ENCODE measurements at places on chromosomes 2 and 18.

DNA sequence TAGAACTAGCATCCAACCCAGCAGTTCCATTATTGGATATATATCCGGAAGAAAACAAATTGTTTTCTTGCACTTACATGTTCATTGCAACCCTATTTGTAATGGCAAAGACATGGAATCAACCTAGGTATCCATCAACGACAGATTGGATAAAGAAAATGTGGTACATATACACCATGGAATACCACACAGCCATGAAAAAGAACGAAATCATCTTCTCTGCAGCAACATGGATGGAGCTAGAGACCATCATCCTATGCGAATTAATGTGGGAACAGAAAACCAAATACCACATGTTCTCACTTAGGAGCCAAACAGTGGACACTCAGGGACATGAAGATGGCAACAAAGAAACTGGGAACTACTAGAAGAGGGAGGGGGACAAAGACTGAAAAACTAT lies 352.7 kb downstream of the CDH2 start:
- no peak for DNase-seq

GRCh38 chr18:70074116-70074515 lies 126.4 kb upstream of the CD226 start:
- no peak for DNase-seq

- DNase-seq = no peak
These were observed 187.5 kb downstream of the SCG2 start for GRCh38 chr2:223414646-223415045.

- peak; percentile 43 for DNase-seq
These were observed 297.9 kb downstream of the NDUFA10 start for GRCh38 chr2:239727182-239727775.

- DNase-seq = no peak
These were observed 232.2 kb upstream of the ETAA1 start for GRCh38 chr2:67164771-67165522.

Measured in islet precursor cell (in vitro differentiated cells).